ENCODE measurements at places on chromosomes 5 and 9.

DNA sequence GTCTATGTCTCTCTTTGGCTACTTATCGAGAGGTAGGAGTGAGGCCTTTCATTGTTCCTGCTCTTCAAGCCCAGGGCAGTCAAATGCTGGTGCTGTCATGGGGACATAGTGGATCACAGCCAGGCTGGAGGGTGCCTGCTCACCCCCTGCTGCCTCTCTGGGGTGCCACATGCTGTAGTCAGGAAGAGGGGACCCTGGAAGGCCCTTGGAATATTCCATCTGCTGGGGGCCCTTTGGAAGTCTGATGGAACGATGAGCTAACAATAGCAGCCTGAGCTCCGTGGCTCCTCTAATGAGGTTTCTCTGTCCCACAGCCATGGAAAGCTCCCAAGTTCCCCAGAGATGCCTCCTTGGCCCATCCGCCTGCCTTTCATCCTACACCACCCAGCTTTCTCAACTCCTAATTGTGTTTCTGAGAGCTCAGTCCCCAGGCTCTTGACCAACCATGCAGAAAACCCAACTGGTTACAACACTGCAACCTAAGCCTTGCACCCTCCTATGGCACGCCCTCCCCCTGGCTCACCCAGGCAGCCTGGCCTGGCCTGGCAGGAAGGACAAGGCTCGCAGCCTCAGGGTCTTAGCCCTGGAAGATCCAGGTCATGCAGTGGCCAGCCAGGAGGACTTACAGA is 91.7 kb downstream of the NRG2 start:
- no peak for DNase-seq

DNA sequence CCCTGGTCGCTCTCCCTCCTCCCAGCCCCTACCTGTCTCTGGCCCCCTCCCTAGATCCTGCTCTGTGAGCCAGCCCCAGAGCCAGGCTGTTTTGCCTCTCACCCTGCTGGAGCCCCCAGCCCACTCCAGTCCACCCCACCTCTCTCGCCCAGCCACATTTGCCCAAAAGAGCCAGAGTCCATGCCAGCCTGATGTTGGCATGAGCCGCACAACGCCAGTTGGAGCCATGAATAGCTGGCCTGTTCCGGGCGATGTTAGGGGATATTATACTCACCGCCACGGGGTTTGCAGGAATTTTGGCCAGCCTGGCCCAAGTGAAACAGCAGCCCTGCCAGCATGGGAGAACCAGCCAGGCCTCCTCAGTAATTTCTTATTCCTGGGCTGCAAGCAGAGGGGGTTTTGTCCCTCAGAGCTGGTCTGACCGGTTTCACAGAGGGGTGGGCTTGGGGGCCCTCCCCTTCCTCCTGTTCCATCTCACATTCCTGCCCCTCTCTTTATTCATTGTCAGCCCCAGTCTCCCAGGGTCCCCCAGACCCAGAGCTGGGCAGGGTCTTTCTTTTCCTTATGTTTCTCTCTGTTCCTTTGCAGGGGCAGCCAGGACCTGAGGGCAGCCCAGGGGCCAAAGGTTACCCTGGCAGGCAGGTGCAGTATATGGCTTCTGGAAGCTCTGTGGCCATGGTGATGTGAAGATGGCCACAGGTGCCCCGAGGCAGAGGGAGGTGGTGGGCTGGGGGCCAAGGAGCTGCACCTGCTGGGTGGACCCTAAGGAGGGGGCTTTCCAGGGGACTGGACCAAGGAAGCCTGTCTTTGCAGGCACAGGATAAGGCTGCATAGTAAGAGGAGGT is 50.1 kb downstream of the COL27A1 start:
- no peak for DNase-seq

DNA sequence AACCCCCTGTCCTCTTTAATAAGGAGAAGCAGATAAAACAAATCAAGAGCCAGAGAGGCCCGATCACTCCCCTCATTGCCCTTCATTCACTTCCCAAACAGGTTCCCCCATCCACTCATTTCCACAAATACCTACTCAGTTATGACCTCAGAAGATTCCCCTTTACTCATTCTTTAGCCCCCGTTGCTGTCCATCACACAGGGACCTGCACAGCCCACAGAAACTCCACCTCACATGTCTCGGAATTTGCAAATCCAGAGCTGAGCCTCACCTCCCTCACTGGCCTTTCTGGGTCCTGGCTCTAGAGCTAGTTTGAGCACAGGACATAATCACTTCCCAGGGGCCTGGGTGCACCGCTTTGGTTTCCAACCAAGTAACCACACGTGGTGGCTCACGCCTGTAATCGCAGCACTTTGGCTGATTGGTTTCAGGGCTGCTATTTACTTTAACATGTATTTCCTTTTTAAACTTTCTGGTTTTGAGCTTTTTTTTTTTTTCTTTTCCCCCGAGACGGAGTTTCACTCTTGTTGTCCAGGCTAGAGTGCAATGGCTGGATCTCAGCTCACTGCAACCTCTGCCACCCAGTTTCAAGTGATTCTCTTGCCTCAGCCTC is 17.8 kb downstream of the ATP6V0E1 start:
- DNase-seq: no peak

- no peak for DNase-seq
Observed at GRCh38 chr5:36261186-36261585, 19.5 kb upstream of the NADK2 start.

DNA sequence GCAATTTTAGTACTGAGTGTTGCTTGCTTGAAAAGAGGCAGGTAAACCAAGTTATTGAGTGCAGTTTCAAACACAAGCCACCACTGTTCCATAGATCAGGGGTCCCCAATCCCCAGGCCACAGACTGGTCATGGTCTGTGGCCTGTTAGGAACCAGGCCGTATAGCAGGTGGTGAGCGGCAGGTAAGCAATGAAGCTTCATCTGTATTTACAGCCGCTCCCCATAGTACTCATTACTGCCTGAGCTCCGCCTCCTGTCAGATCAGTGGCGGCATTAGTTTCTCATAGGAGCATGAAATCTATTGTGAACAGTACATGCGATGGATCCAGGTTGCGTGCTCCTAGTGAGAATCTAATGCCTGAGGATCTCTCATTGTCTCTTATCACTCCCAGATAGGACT is 41.5 kb upstream of the ABL1 start:
- DNase-seq: no peak

DNA sequence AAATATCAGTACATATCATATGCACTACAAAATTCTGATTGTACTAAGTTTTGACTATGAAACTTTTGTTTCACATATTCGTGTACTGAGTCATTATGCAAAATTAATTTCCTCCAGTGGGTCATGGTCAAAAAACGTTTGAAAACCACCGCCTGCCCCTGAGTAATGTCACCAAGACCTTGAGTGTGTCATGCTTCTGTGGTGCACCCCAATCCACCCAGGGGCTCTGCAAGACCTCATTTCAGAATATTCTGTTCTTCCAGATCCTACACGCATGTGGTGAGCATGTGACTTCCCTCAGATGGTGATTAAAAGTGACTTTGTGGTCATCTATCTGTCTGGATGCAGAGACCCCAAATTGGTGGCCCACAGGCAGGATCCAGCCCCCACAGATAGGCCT is 31.0 kb downstream of the ABLIM3 start:
- no peak for DNase-seq

DNA sequence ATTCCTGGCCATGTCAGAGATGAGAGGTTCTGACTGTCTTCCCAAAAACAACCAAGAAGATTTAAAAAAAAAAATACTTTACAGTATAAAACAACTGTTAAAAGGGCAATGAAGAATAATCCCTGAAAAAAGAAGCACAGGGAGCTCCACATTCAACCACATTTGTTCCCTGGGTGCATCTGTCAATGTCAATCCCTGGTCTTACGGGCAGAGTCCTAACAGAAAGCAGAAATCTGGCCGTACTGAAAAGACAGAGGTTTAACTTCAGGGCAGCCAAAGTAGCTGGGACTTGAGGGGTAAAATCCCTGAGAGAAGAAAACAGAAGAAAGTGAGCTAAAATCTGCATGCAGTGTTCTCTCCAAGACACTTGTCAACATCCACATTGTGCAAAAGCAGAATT is 76.6 kb downstream of the RICTOR start:
- no peak for DNase-seq

DNA sequence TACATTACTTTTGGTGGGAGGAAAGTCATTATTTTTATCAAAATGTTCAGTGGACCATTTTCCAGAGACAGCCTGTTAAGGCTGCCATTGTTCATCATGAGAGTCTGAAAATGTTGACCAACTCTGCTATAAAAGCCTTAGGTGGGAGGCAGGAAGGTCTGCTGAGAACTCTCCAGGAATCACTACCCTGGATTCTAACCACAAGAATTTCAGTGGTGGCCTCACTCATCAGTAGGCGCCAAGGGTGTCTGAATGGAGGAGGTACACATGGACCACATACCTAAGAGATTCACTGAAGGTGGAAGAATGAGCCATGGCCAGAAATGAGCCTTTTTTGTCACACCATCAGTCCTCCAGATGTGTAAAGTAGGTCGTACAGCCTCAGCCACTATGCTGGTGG is 21.0 kb upstream of the TLX3 start:
- no peak for DNase-seq

- DNase-seq: no peak
Observed at GRCh38 chr5:80503641-80504040, 15.7 kb downstream of the FAM151B start.

DNA sequence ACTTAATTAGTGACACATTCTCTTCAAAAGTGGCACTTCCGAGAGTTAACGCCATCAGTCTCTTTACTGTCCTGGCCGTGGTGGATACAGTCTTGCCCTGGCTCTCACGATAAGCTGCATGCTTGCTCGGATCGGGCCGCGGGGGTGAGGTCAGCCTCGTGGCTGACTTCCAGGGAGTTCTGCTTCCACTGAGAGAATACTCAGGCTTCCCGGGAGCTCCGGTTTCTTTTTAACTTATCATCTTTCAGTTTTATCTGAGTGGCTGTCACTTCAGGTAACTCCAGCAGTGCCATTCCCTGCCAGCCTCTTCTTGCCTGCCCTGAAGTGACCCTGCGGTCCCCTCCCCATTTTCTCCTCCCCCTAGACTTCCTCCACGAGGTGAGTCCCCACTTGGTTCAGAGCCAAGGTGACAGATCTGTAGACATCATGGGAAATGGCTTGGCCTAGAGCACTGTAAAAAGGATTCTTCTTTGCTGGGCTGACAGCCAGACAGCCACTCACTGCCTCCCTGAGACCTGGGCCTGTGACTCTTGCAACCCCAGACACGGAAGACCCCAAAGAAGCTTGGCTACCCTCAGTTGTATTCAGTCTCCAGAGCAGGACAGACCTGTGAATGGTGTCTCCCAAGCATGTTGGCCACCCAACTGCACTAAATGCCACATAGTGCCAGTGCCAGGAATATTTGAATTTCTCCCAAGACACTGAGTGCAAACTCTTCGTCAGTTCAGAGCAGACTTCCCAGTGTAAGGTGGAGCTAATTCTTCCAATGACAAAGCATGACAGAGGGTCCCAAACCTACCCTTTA is 95.1 kb downstream of the DAPK1 start:
- peak; percentile 14 for DNase-seq

DNA sequence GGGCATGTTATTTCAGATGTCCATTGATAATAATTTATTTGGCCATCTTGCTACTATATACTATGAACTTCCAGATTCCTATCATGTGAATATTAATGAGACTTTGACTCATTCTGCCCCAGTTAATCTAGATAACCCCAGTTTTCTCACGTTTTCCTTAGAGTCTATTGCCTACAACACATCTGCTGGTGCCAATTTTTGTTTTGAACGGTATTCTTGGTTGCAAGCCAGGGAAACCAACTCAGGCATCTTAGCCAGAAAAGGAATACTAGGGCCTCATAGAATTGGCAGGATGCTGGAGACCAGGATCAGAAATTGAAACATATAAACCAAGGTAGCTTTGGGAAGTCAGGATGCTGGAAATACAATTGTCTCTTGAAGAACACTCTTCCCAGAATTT is 28.0 kb upstream of the NPR3 start:
- no peak for DNase-seq

GRCh38 chr9:114289571-114290481 is 33.1 kb upstream of the ORM1 start:
- DNase-seq: no peak

GRCh38 chr5:151239237-151239861 is 13.6 kb upstream of the GM2A start:
- no peak for DNase-seq

GRCh38 chr9:135240222-135240621 is 152.8 kb downstream of the OLFM1 start:
- no peak for DNase-seq

DNA sequence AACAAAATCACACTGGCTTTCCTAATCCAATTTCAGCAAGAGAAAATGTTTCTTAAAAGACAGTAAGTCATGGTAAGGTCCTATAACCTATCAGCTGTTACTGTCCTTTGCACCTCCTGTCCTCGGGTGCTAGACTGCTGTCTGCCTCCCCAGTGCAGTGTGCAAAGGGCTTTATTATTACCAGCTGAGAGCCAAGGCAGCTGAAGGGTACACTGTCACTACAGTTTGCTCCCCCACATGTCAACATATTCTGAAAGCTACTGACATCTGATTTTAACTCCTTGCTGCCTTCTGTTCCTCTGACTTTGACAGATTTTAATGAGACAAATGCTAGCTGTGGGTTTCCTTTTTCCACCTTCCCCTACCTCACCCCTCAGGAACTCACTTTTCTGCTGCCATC is 389.4 kb upstream of the SLC24A2 start:
- DNase-seq: no peak

DNA sequence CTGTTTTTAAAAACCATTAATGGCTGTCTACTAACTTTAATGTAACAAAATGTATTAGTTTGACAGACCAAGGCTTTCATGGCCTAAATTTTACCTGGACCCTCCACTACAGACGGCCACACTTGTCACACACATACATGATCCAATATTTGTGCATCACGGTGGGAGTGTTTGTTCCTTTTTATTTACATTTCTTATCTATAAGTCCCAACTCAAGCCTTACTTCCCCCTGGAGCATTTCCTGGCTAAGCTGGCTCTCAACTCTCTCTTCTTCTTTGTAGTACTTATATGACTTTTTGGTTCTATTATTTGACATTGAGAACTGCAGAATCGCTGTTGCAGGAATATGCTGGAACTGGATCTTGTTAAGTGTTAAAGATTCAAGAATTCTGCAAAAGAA is 534.4 kb downstream of the RAB3C start:
- no peak for DNase-seq

DNA sequence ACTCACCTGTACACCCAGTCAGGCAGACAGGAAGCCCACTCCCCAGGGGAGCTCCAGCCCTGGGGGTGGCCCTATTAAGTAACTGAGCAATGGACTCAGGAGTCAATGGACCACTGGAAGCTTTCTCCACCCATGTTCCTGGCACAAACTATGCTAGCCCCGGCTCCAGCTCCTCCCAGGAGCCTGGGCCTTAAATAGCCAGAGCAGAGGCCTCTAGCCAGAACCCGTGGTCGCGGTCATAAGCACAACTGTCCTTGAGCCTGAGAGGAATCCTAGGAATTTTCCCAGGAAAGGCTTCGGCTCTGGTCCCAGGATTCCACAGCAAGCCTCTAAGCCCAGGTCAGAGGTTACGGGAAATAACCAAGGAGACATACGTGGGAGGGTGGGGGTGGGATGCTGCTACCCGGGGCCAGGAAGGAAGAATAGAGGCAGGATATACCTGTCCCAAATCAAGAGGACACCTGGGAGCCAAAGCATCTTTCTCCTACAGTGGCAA is 5.5 kb downstream of the SEPTIN8 start:
- DNase-seq: no peak
